ENCODE measurements at places on chromosomes 7 and 10. TPM values are rescaled to one million over a fixed set of nuclear protein-coding genes. Genes with fewer than 3 reads are reported as not detected.

OR2F2 gene
- total RNA-seq = not detected

CLRN3 gene
- 155 TPM for total RNA-seq

WDFY4 gene
- total RNA-seq = 4.6 TPM

- no peak for DNase-seq
These were observed 1166.1 kb downstream of the TYW1 start for GRCh38 chr7:68162712-68163111.

DNA sequence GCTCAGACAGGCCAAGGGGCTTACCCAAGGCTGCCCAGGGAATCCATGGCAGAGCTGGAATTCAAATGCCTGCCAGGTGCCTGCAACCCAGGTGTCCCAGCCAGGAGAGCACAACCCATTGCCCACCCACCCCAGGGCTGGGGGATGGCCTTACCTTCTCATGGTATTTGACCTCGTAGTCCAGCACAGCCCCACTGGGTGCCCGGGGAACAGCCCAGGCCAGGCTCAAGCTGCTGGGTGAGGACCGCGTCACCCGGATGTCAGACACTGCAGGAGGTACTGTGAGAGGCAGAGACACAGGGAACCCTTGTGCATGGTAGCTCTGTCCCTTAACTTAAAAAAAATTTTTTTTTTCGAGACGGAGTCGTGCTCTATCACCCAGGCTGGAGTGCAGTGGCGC is 9.0 kb downstream of the EPHB4 start:
- no peak for DNase-seq

DNA sequence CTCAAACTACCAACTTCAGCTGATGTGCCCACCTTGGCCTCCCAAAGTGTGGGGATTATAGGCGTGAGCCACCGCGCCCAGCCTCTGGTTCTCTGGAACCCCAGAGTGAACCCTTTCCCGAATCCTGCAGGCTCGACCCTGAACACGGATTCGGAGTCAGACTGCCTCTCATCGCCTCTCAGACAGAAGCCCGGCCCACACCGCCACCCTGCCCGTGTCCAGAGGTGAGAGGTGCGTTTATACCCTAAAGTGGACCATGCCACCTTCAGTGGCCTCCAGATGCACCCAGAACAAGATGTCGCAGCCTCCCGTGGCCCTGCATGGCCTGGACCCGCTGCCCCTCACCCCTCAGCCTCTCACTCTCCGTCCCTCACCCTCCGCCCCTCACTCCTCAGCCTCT is 64.9 kb upstream of the GNA12 start:
- no peak for DNase-seq

DNA sequence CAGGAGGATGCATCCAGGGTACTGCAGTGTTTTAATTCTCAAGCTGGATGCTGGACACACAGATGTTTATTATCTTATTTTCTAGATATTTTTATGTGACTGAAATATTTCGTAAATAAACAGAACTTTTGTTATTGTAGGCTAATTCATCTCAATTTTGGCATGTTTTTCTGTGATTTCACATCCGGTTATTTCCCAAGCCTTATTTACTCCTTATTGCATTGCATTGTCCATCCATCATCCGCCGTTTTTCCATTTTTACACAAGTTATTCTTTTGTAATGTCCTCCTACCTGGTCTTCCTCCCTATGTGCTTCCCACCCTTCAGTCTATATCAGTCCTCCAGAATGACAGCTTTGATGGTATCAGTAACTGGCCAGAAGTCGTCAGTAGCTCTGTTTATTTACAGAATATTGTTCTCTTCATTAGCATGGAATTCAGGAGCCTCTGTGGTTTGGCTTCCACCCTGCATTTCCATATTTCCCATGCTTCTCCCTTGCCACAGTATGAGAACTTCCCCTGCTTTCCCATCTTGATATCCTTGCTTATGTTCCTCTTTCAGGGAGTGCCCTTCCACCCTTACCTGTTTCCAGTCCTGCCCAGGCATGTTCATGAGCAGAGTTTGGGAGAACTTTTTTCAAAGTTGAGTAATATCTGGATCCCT is 16.1 kb downstream of the GNAI1 start:
- no peak for DNase-seq

GRCh38 chr10:82282782-82283456 is 407.9 kb downstream of the NRG3 start:
- no peak for DNase-seq

GRCh38 chr10:32049113-32049512 is 7.1 kb downstream of the KIF5B start:
- DNase-seq = no peak

GRCh38 chr7:48111596-48111995 is 22.5 kb downstream of the UPP1 start:
- DNase-seq = no peak
